ENCODE measurements at places on chromosomes 11 and 22.

- peak; percentile 21 for DNase-seq
Measured at GRCh38 chr11:109939166-109939810, 153.9 kb upstream of the ZC3H12C start.

- no peak for DNase-seq
Measured at GRCh38 chr11:7515447-7515886, 1.7 kb downstream of the PPFIBP2 start.

DNA sequence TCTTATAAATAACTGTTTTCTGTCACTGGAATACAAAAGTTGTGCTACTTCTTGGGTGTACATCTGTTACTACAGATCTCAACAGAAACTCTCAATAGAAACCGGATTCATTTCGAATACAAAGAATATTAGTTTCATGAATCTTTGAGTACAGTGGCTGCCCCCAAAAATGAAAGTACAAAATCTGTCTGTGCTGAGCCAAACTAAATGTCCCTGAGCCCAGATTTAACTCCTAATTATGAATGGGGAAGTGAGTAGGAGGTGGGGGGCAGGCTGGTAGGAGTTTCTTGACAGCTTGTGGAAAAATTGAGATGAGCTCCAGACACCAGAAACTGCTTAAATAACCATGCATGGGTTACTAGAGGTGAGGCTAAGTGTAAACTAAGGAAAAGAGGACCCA lies 41.6 kb downstream of the PITPNB start:
- no peak for DNase-seq

GRCh38 chr11:45178890-45179671 lies 32.6 kb downstream of the PRDM11 start:
- DNase-seq, result no peak

- no peak for DNase-seq
Measured at GRCh38 chr11:9095421-9095820, 4.0 kb upstream of the SCUBE2 start.

DNA sequence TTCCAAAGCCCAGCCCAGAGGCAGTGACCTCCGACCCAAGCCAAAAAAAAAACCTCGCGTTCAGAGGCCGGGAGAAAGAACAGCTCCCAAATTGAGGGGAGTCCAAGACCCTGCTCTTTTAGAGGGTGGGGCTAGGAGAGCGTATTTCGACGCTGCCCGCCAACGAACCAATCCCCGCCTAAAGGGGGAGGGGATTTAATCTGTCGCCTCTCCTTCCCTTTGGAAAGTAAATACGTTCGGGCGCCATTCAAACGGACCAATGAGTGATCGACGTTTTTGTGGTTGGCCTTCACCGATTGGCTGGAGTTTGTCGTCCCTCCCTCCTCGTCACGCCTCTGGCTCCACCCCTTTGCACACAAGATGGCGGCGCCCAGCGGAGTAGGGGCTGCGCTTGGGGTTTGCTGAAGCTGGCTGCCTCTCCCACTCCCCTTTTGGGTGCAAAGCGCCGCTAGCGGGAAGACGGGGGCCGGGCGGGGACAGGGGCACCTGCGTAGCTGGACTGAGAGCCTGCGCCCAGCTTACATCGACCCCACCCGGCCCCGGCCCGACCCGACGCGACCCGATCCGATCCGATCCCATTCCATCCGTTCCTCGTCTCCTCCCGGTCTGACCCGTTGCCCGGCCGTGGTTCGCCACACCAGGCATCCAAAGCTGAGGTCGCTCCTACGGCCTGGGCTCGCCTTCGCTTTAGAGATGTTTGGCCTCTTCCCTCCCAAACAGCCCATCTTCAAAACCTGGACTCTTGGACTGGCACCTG lies at the start of gene RNF26:
TSS of gene RNF26 (plus strand) at position 354 of the 757 bp plus-strand sequence. CDS start 596 bp downstream, outside the sequence.
- DNase-seq, result peak; percentile 94
